Activated T-cell treated with anti-CD3 and anti-CD28 coated beads for 1 hour (primary cell): ENCODE measurements at places on chromosomes 16 and 17.

DNA sequence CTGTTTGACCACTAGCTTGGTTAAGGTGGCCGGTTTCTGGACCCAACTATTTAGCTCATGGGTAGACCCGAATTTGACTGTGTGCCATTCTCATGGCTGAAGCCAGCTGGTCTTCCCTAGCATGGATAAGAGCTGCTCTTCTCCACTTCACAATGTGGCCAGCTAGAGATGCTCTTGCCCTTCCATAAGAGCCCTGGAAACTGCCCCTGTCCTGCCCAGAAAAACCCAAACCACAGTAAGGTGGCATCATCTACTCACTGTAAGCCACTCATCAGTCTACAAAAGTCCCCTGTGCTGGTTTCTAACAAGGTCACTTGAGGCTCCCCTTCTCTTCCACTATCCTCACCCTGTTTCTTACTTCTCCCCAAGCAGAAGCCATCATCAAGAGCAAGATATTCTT, 165.1 kb downstream of the HS3ST2 start:
- no peak for DNase-seq

DNA sequence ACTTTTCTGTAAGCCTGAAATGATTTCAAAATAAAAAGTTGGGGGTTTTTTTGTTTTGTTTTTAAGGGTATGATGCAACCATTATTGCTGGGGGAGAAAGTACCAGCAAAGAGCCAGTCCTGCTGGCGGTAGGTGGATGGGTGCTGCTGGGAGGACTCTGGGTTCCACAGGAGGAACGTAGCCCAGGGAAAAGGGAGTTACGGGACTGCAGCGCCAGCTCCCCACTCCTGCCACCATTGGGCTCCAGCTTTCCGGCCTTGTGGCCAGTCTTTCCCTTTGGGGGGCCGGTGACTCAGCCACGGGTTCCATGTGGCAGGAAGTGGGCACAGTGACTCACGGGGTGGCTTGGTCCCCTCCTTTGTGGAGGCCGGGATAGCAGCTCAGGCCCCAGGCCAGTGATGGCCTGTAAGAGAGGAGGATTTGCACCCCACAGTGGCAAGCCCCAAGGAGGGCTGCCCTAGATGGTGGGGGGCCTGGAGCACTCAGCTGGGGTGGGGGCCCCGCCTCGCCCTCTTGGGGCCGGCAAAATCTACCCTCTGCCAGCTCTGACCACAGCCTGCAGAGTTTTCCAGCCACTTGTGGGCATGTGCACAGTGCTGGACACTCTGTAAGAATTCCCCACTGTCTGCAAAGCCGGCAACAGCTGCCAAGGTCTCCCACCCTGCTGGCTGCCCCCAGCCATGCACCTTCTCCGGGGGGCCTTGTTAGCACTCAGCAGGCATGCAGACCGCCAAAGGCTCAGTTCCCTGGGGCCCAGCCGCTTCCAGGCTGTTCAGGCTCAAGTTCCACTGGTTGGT, 30.4 kb downstream of the SOCS3 start:
- DNase-seq = no peak

GRCh38 chr17:2250140-2251095, 53.2 kb downstream of the SMG6 start:
- no peak for DNase-seq

DNA sequence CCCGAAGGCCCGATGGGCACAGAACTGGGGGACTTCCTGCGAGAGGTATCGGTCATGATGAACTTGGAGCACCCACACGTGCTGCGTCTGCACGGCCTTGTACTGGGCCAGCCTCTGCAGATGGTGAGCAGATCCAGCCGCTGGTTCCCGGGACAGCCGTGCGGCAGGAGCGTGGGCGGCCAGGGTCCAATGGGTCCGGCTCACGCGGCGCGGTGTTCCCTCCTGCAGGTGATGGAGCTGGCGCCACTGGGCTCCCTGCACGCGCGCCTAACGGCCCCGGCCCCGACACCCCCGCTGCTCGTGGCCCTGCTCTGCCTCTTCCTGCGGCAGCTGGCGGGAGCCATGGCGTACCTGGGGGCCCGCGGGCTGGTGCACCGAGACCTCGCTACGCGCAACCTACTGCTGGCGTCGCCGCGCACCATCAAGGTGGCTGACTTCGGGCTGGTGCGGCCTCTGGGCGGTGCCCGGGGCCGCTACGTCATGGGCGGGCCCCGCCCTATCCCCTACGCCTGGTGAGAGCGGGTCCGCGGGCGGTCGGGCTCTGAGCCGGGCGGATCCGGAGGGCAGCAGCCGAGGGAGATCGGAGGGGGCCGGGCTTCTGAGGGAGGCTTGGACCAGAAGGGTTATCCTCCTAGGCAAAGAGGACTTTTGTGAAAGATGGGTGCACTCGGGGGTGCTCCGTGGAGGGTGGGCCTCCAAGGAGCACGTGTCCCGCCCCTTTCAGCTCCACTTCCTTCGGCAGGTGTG, 3.0 kb downstream of the TNK1 start:
- DNase-seq = peak; percentile 67

DNA sequence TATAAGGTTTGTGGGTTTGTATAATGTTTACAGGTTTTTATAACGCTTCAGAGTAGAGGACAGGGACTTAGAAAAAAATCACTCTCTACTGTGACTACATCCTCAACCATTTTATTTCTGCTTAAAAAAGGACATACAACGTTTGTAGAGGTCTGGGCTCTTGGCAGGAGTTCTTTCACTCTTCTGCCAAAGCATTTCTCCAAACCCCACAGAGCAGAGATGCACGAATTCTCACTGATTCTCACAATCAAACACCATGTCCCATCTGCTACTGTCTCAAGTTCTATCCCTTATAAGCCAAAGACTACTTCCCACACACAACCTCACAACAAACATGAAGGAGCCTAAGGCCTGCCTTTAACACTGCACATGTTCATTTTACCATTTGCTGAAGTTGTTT, 7.0 kb upstream of the ANKFY1 start:
- DNase-seq = no peak

DNA sequence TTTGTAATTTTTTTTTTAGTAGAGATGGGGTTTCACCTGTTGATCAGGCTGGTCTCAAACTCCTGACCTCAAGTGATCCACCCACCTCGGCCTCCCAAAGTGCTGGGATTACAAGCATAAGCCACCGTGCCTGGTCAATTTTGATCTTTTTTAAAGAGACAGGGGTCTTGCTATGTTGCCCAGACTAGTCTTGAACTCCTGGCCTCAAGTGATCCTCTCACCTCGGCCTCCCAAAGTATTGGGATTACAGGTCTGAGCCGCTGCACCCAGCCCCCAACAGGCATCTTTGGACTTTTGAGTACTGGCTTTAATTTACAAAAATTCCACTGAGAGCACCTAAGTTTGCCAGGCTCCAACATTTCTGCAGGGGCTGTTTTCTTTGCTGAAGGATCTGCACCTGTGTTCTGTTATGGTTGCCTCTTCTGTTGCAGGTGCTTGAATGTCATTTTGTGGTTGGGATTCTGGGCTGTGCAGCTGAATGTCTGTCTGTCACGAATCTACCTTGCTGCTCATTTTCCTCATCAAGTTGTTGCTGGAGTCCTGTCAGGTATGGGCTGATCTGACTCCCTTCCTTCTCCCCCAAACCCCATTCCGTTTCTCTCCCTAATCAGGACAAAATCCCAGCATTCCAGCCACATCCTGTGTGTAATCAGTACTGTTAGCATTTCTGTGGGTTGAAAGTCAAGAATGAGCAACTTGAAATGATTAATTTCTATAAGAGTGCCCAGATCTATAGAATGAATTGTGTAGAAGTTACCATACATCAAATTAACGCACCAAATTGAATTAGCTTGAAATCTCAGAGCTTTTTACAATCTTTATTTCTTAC, 8.5 kb downstream of the G6PC1 start:
- DNase-seq = no peak

- DNase-seq = no peak
Measured at GRCh38 chr17:28485049-28485448, 11.6 kb downstream of the SLC13A2 start.

GRCh38 chr17:77208217-77208808, 67.5 kb downstream of the SEC14L1 start:
- DNase-seq = no peak

DNA sequence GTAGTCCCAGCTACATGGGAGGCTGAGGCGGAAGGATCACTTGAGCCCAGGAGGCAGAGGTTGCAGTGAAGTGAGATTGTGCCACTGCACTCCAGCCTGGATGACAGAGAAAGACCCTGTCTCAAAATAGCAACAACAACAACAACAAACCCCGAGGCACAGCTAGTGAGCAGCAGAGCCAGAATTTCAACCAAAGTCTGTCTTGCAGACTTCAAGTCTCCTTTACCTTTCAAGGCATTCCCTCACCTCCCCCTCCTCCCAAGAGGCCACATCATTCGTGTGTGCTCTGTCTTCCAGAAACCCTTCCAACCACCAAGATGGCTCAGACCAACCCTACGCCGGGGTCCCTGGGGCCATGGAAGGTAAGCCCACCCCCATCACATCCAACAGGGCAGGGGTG, 2.2 kb downstream of the CRYBA1 start:
- no peak for DNase-seq

GRCh38 chr16:75109732-75110243, 6.8 kb downstream of the LDHD start:
- no peak for DNase-seq

DNA sequence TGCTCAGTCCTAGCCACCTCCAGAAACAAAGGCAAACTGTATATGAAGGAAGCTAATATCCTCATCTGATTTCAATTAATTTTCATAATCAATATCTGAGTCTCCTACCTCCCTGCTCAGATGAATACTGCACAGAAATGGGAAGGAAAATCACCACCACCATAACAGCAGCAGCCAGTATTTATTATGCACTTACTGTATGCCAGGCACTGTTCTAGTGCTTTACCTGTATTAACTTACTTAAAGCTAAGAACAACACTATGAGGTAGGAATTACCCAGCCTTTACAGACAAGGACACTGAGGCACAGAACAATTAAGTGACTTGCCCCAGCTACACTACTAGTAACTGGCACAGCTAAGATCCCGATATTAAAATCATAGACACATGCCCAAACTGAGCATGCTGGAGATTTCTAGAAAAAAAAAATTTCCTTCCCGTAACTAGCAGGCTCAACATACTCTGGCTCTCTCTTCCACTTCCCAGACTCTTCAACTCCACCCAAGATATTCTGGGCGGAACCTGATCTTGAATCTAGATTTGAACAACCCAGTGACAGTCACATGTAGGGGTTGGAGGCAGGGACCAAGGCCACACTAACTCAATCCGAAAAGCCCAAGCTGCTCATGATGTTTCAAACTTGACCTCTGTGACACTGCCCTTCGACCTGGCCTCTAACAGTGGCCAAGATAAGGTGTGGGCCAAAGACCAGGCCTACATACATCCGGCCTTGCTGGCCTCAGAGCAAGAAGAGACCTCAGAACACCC, 3.9 kb downstream of the TRIM25 start:
- DNase-seq = no peak

DNA sequence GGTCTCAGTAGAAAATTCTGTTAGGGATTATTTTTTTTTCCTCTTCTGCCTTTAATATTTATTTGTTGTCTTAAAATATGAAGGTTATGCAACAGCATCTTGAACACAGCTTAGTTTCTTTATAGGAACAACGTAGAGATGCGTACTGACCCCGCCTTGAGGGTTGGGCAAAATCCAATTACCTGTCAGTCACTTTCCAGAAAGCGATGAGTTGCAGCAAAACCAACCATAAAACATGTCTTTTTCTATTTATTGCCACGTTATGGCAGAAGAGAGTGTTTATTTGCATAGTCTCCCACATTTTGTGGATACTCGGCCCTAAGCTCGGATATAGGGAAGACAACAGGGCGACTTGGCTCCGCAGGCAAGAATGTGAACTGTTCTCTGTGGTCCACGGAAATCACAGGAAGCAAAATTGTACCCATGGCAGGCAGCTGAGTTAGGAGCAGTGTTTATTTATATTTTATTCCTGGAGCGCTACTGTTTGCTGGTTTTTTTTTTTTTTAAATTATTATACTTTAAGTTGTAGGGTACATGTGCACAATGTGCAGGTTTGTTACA, 44.3 kb upstream of the CACNG5 start:
- no peak for DNase-seq

GRCh38 chr17:81651692-81652091, 4.7 kb downstream of the PDE6G start:
- no peak for DNase-seq

- no peak for DNase-seq
Measured at GRCh38 chr16:23917621-23918020, 81.8 kb downstream of the PRKCB start.

- DNase-seq = no peak
Measured at GRCh38 chr17:46122486-46122871, 70.8 kb downstream of the KANSL1 start.

DNA sequence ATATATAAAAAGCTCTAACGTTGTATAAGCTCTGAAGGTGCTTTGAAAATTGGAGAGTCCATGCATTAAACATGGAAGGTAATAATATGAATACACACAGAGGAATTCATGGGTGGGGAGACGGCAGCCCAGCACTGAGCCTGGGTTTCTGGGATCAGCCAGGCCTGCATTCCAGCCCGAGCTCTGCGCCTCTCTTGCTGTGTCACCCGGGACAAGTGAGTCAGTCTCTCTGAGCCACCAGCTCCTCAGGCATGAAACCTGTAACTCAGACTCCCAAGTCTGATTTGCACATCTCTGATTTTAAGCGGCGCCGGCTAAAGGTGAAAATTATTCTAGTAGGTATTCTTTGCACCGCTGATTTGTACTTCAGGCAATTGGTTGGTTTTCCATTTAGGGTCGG, 238.8 kb downstream of the MRTFB start:
- DNase-seq = no peak

- no peak for DNase-seq
Measured at GRCh38 chr17:28404461-28404811, 1.6 kb downstream of the SLC46A1 start.

DNA sequence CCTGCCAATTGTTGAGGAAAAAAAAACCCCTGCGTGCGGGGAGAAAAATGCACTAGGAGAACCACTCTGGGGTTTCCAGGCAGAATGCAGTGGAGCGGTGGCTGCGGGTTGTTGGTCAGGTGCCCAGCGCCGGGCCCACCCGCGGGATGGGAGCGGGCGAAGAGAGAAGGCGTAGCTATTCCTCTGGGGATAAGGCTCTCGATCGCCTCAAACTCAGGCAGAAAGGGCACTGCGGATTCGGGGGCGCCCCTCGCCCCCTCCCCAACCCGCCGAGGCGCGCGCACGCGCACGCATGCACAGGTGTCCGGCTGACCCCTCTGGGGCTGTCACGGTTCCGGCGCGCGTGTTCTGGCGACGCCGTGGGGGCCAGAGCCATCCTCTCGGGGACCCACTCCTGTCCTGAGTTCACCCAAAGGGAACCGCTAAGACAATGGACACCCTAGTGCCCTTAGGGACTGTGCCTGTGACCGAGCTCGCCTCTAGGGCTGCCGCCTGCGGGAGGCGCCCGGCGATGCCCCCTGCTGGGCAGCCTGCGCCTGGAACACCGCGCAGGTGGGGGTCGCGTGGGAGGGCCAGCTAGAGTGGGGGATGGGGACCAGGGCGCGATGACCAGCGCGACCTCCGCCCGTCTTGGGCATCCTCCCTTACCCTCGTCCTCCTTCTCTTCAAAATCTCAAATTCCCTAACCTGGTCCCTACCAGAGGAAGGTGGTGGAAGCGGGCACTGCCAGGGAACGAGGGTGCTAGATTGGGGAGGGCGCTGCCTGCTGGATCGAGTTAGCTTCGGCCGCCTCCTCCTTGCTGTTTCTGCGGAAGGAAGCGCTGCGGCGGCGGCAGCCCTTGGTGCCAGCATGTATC, 14.4 kb upstream of the CBX8 start:
- DNase-seq = no peak
